ENCODE measurements at places on chromosomes 16 and 17.

DNA sequence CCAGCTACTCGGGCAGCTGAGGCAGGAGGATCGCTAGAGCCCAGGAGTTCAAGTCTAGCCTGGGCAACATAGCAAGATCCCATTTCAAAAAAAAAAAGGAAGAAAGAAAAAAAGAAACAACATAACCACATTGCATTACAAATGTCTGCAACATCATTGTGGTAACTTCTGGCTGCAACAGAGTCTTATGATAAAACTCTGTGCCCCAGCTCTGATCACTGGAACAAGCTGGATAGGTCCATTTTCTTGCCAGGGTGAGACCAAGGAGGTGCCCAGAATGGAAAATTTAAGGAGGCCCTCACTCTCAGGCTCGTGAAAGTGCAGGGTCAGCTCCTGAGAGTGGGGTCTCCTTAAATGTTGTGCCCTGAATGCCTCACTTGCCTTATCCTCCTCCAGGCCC lies 37.8 kb upstream of the KDM8 start:
- DNase-seq: no peak

GRCh38 chr17:19724501-19725420 lies 8.4 kb upstream of the SLC47A2 start:
- DNase-seq: peak; percentile 41

- no peak for DNase-seq
These were observed 8.5 kb downstream of the IRX3 start for GRCh38 chr16:54277845-54278703.

GRCh38 chr17:65918500-65918899 lies 273.4 kb downstream of the CEP112 start:
- DNase-seq: no peak

DNA sequence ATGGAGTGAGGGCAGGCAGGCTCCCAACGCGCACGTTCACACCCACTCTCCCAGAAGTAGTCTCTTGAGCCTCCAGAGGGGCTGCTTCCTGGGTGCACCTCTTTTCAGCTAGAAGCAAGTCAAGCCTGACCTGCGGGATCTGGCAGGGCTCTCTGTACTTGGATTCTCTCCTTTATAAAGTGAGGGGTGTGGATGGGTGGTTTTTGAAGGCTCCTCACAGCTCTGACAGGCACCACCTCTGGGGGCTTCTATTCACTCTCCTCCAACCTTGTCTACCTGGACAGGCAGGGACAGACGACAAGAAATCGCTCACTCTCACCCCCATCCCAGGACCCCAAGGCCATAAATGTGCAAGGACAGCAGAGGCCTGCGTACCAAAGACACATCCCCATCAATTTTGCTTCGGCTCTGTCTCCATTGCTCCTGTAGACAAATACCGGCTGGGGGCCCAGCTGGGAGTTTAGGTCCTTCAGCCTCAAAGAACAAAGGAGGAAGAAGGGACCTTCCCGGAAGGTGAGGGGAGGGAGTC lies 814 bp upstream of the DYNLL2 start:
- no peak for DNase-seq

GRCh38 chr17:64661976-64662773 lies at the start of gene SMURF2:
Gene SMURF2 (minus strand): TSS chr17:64662307. CDS start chr17:64661880, 427 bp downstream.
- DNase-seq: peak; percentile 74

GRCh38 chr16:87178977-87179376 lies 138.2 kb downstream of the C16orf95 start:
- DNase-seq: no peak

GRCh38 chr16:26542198-26542597 lies 524.5 kb upstream of the C16orf82 start:
- no peak for DNase-seq

DNA sequence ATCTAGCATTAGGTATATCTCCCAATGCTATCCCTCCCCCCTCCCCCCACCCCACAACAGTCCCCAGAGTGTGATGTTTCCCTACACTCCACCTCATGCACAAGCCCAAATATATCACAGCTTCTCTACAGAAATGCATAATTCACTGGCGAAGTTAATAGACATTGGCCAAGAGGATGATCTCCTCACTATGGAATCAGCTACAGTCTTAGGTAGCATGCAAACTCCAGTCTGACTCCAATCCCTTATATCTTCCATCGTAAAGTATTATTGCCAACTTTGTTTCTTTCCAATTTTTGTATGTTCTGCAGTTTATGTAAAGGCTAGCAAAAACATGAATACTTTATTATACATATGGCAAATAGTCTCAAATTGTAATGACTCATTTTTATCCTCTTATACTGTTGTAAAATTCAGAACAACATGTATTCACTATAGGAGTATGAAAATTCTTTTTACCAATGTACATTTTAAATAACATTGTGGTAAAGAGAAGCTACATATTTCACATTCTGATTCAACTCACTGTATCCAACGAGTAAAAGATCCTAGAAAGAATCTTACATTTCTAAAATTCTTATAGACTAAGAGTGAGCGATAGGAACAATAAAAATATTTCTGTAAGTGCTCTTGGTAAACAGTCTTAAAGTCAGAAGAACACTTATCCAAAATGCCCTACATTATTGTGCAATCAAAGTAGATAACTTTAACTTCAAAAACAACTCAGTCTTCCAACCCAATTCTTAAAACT lies 871 bp downstream of the ABCA8 start:
- no peak for DNase-seq

DNA sequence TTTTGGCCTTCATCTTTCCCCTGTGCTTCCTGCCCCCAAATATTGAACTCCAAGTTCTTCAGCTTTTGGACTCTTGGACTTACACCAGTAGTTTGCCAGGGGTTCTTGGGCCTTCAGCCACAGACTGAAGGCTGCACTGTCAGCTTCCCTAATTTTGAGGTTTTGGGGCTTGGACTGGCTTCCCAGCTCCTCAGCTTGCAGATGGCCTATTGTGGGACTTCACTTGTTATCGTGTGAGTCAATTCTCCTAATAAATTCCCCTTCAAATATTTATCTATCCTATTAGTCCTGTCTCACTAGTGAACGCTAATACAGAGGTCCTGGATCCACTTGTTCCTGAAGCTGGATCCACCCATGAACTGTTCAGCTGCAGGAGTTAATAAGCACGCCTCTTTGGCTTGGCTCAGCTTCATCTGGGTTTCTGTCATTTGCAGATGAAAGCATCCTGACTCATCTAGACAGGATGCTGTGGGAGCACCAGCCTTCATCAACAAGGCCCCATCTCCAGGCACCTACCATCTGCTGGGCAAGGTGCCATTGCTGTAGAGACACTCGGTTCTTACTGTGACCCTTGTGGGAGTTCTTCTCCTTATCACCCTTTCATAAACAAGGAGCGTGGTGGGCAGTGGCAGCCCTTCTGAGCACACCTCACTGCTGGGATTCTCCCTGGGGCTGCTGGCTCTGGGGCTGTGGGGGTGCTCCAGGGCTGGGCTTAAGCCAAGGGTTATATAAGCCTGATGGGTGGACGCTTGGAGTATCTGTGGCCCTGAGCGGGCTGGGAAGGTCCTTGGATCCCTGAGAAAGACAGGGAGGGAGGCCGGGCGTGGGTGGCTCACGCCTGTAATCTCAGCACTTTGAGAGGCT lies 23.1 kb downstream of the LAT start:
- DNase-seq: peak; percentile 34

GRCh38 chr16:89678258-89678657 lies 8.2 kb upstream of the CDK10 start:
- DNase-seq: no peak

- peak; percentile 47 for DNase-seq
These were observed 19.7 kb upstream of the SLC47A1 start for GRCh38 chr17:19513897-19514488.

DNA sequence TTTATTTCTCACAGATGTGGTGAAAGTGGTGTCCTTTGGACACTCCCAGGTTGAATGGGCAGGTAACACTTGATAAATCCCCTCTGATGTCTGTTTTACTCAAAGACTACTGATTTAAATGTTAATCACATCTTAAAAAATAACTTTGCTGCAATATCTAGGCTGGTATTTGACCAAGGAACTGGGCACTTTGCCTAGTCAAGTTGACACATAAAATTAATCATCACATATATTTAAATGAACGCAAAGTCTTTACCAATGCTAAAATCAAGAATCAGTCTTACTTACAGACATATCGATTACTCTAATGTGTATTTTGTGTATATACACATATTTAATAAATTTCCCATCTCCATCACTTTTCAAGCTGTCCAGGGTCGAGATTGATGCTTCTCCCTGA lies 7.0 kb downstream of the MT2A start:
- no peak for DNase-seq

DNA sequence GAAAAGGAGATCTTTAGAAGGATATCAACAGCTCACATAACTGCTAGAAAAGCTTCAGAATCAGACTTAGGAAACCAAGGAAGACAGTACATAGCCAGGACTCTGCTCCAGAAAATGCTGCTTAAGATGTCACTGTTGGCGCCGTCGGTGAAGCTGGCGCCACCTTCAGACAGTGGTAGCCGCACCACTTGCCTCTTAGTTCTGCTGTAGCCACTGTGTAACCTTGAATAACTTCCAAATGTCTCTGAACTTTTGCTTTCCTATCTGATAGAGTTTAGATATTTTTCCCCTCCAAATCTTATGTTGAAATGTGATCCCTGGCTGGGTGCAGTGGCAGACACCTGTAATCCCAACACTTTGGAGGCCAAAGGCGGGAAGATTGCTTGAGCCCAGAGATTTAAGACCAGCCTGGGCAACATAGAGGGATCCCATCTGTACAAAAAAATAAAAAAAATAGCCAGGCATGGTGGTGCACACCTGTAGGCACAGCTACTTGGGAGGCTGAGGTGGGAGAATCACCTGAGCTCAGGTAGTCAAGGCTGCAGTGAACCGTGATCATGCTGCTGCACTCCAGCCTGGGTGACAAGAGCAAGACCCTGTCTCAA lies 6.3 kb upstream of the USP31 start:
- no peak for DNase-seq

DNA sequence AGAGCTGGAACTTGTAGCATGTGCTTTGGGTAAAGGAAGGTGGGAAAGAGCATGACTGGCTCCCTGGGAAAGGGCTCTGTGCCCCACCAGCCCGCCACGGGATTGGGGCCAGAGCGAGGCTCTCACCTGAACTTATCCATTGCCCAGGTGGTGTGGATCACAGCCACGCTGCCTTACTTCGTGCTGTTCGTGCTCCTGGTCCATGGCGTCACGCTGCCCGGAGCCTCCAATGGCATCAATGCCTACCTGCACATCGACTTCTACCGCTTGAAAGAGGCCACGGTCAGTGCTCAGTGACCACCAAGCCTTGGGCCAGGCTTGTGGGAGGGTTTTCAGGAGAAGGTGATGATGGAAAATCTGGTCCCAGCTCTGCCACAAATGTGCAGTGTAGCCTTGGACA lies 36.0 kb downstream of the SLC6A2 start:
- DNase-seq: no peak

GRCh38 chr17:35968520-35969054 lies 12.7 kb downstream of the CCL16 start:
- DNase-seq: no peak

DNA sequence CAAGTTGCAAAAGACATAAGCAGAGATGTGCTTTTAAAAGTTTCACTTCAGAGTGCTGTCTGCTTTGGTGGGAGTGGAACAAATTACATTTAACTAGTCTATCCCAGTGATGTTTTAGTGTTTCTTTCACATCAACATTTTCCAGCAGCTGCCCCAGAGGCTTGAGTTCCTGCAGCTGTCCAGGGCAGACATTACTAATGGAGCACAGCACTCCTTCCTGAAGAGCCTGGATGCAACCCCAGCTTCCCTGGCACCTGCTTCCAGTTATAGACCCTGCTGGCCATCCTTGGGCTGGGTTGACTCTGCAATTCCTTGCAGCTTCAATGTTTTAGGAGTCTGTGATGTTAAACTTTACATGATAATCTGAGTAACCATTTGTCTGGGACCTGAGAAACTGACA lies 61.4 kb upstream of the PIRT start:
- DNase-seq: no peak

GRCh38 chr17:63356337-63356757 lies 89.8 kb downstream of the CYB561 start:
- peak; percentile 89 for DNase-seq

DNA sequence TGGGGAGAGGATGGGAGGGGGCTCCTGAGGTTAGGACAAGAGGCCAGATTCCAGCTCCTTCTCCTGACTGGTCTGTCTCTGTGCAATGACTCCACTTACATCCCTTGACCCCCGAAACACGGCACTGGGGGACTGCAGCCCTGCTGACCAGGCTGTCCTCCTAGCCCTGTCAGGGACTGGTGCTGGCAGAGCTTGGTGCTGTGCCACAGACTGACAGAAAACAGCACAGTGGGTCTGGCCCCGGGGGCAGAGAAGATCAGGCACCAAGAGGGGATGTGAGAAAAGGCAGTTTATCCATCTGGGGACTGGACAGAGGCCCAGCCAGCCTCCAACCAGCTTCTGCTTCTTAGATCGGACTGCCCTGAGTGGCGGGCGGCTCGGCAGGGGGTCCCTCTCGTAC lies 19.4 kb downstream of the SLC38A7 start:
- DNase-seq: no peak

- peak; percentile 49 for DNase-seq
These were observed 2.9 kb downstream of the KRT39 start for GRCh38 chr17:40963838-40964237.

- no peak for DNase-seq
These were observed 151.2 kb downstream of the CCDC182 start for GRCh38 chr17:57593739-57594462.

DNA sequence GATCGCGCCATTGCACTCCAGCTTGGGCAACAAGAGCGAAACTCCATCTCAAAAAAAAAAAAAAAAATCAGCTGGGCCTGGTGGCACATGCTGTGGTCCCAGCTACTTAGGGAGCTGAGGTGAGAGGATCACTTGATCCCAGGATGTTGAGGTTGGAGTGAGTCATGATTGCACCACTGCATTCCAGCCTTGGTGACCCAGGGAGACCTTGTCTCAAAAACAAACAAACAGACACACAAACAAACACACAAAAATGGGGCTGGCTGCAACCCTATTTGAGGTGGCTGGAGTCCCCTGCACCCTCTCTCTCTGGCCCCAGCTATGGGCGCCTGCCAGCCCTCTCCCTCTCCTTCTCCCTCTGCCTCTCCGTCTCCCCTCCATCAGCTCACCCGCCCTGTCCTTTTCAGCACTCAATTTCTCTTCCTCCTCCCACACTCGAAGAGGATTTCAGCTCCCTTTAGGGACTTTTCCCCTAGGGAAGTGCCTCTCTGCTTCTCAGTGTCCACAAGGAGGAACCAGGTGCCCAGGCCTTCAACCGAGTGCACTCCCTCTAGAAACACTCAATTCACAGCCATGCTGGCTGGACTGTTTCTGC lies 17.5 kb upstream of the TFAP4 start:
- no peak for DNase-seq

DNA sequence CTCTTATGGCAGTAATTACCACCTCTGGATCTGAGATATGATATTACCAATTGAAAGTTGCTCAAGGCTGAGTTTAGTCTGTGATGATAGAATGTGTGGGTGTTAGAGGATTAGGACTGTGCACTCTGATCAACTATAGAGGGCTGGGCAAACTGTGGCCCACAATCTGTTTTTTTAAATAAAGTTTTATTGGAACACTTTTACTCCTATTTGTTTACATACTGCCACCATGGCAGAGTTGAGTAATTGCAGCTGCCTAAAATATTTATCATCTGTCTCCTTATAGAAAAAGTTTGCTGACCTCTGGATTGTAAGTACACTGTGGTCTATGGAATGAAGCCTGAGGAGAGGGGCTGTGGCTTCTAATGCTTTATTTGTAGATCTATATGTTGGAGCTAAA lies 71.5 kb upstream of the N4BP1 start:
- no peak for DNase-seq

- DNase-seq: no peak
These were observed 1.2 kb downstream of the SEC14L1 start for GRCh38 chr17:77141846-77142449.

- DNase-seq: no peak
These were observed 42.8 kb upstream of the SALL1 start for GRCh38 chr16:51193879-51194278.

Measured in COLO829 (cell line).